ENCODE measurements at places on chromosomes 16 and 17. TPM values are rescaled to one million over a fixed set of nuclear protein-coding genes. Genes with fewer than 3 reads are reported as not detected.

ESRP2 gene
- 90.5 TPM for polyA plus RNA-seq

PRAC1 gene
- not detected for polyA plus RNA-seq

HERPUD1 gene
- polyA plus RNA-seq, result 25.6 TPM

PERCC1 gene
- not detected for polyA plus RNA-seq

SPNS3 gene
- polyA plus RNA-seq, result 1.3 TPM

TSNAXIP1 gene
- 0.72 TPM for polyA plus RNA-seq

TMEM100 gene
- polyA plus RNA-seq, result 1.6 TPM

SEZ6L2 gene
- polyA plus RNA-seq, result 0.45 TPM

CEP295NL gene
- polyA plus RNA-seq, result 3.5 TPM

DRC7 gene
- not detected for polyA plus RNA-seq

GABARAPL2 gene
- 83.1 TPM for polyA plus RNA-seq

ZNF689 gene
- polyA plus RNA-seq, result 1.3 TPM

ZNF768 gene
- polyA plus RNA-seq, result 29.4 TPM

ARL6IP1 gene
- polyA plus RNA-seq, result 59.5 TPM

KCTD11 gene
- polyA plus RNA-seq, result 39.3 TPM

SLC43A2 gene
- 2.2 TPM for polyA plus RNA-seq

GPRC5B gene
- polyA plus RNA-seq, result 3.6 TPM

DOC2B gene
- polyA plus RNA-seq, result 2.0 TPM

PTGES3L gene
- 0.94 TPM for polyA plus RNA-seq

C17orf75 gene
- 7.3 TPM for polyA plus RNA-seq

NHERF2 gene
- 36.1 TPM for polyA plus RNA-seq

CCL2 gene
- polyA plus RNA-seq, result 5.4 TPM

Measured in esophagus (tissue), 2 donors.